ENCODE measurements at places on chromosomes 11 and 22. TPM values are rescaled to one million over a fixed set of nuclear protein-coding genes. Genes with fewer than 3 reads are reported as not detected.
A peak's percentile ranks its signal among the peaks of the same experiment; 100 is the strongest.

GRCh38 chr11:64244966-64245365, 1.8 kb downstream of the PPP1R14B start:
- peak overlapping the region; percentile 96 for H3K4me3 ChIP-seq
- H3K4me1 ChIP-seq, result peaks cover 34% of the 10 kb centered on the region
- H3K36me3 ChIP-seq, result peaks cover 97% of the 10 kb centered on the region
- H3K27ac ChIP-seq, result peak overlapping the region; percentile 82

DNA sequence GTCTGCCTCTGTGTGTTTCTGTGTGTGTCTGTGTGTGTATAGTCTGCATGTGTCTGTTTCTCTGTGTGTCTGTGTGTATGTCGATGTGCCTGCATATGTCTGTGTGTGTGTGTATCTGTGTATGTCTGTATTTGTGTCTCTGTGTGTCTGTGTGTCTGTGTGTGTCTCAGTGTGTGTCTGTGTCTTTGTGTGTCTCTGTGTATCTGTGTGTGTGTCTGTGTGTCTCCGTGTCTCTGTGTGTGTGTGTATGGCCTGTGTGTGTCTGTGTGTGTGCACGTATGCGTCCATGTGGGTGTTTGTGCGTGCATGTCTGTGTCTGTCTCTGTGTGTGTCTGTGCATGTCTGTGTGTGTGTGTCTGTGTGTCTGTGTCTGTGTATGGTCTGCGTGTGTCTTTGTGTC, 439 bp downstream of the SNX32 start:
- no peak overlapping the region for H3K4me3 ChIP-seq
- no peaks in the 10 kb centered on the region for H3K4me1 ChIP-seq
- H3K36me3 ChIP-seq, result no peaks in the 10 kb centered on the region
- H3K27me3 ChIP-seq, result no peaks in the 10 kb centered on the region
- DNase-seq, result no peak

GRCh38 chr11:131353766-131354165, 16.6 kb upstream of the NTM start:
- no peak overlapping the region for H3K4me3 ChIP-seq
- H3K4me1 ChIP-seq, result no peaks in the 10 kb centered on the region
- no peaks in the 10 kb centered on the region for H3K27me3 ChIP-seq
- no peaks in the 10 kb centered on the region for H3K36me3 ChIP-seq
- DNase-seq, result no peak

DNA sequence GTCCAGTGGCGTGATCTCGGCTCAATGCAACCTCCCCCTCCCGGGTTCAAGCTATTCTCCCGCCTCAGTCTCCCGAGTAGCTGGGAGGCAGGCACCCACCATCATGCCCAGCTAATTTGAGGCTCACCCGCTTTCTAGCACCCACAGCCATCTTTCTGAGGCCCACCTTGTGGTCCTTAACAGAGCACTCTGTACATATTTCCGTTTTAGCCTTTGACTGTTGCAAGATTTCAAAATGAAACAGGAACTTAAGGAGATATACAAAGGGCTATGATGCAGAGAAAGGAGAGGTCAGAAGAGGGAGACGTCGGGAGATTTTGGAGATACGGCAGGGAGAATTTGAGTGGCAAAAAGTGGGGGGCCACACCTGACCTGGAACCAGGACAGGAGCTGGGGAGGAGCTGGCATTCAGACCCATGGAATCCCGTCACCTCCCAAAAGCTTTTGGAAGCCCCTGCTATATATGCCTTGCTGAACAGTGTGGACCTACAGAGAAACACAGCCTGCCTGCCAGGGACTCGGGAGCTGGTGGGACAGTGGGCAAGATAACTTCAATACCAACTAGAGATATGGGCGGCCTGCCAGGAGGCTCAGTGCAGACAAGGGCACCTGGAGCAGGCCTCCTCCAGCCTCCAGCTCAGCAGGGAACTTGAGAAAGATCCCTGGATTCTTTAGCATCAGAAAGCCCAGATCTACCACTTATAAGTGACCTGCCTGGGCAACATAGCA, 8.0 kb upstream of the CLCF1 start:
- peak overlapping the region; percentile 51 for H3K27ac ChIP-seq
- peaks cover 20% of the 10 kb centered on the region for H3K36me3 ChIP-seq
- no peak overlapping the region for H3K4me3 ChIP-seq
- no peaks in the 10 kb centered on the region for H3K27me3 ChIP-seq
- DNase-seq, result no peak
- peaks cover 70% of the 10 kb centered on the region for H3K4me1 ChIP-seq

DNA sequence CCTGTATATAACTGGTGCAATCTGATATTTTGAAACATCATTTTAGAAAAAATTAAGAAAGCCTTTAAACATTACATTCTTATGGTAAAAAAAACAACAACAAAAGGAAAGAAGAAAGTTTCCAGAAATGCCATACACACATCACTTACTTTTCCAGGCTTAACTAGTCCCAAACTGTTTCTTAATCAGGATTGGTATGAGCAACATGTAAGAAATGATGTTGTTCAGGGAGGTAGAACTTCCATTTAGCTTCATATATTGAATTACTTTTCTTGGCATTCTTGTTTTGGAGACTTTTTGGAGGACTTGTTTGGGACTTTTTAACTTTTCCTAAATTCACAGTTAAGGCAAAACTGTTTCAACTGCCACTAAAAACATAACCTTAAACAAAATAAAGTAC, 791.5 kb downstream of the METTL15 start:
- H3K27ac ChIP-seq, result no peak overlapping the region
- DNase-seq, result no peak
- no peak overlapping the region for H3K4me3 ChIP-seq
- H3K4me1 ChIP-seq, result peaks cover 15% of the 10 kb centered on the region
- no peaks in the 10 kb centered on the region for H3K27me3 ChIP-seq
- H3K36me3 ChIP-seq, result no peaks in the 10 kb centered on the region

- H3K4me1 ChIP-seq, result no peaks in the 10 kb centered on the region
- H3K27me3 ChIP-seq, result no peaks in the 10 kb centered on the region
- DNase-seq, result no peak
- no peak overlapping the region for H3K4me3 ChIP-seq
Measured at GRCh38 chr11:66523611-66524010, 13.2 kb downstream of the BBS1 start.

DNA sequence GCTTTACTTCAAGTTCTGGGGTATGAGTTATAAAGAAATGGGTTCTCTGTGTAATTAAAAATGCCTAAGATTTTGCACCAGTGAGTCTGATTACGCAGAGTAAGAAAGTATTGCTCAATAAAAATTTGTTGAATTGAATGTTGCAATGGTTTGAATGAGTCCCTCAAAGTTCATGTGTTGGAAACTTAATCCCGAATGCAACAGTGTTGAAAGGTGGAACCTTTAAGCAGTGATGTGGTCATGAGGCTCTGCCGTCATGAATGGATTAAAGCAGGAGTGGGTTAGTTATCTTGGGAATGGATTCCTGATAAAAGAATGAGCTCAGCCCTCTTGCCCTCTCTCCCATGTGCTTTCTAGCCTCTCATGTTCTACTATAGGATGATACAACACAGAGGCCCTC, 52.6 kb upstream of the SESN3 start:
- peaks cover 9% of the 10 kb centered on the region for H3K4me1 ChIP-seq
- H3K36me3 ChIP-seq, result no peaks in the 10 kb centered on the region
- no peaks in the 10 kb centered on the region for H3K27me3 ChIP-seq
- no peak overlapping the region for H3K27ac ChIP-seq

- H3K36me3 ChIP-seq, result no peaks in the 10 kb centered on the region
- H3K27me3 ChIP-seq, result no peaks in the 10 kb centered on the region
- H3K27ac ChIP-seq, result no peak overlapping the region
- DNase-seq, result no peak
- H3K4me3 ChIP-seq, result no peak overlapping the region
Measured at GRCh38 chr22:23514322-23515038, 65.6 kb downstream of the IGLL1 start.

GRCh38 chr11:18468961-18469360, 13.3 kb downstream of the LDHAL6A start:
- no peak overlapping the region for H3K4me3 ChIP-seq
- no peak for DNase-seq
- H3K4me1 ChIP-seq, result no peaks in the 10 kb centered on the region
- no peaks in the 10 kb centered on the region for H3K27me3 ChIP-seq

- no peak overlapping the region for H3K4me3 ChIP-seq
- no peaks in the 10 kb centered on the region for H3K4me1 ChIP-seq
- H3K36me3 ChIP-seq, result no peaks in the 10 kb centered on the region
- H3K27ac ChIP-seq, result no peak overlapping the region
Measured at GRCh38 chr22:47206666-47207218, 444.3 kb downstream of the TBC1D22A start.

- no peak overlapping the region for H3K27ac ChIP-seq
Measured at GRCh38 chr11:112931703-112932102, 29.5 kb upstream of the NCAM1 start.

DNA sequence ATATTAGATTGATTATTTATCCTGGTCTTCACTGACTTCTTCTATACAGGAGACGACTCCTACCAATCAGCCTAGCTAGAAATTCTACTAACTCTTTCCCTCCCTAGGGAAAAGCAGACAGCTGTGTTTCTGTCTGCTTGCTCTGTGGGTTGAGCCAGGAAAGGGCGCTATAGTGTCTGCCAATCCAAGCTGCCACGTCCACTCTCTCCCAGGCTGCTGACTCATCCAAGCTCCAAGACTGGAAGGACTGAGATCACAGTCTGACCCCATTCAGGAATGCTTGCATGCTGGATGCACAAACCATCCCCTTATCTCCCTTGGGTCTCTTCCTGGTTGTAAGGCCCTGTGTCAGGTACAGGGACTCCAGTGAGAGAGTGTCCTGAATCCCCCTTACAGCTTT, 955.6 kb downstream of the OPCML start:
- no peak overlapping the region for H3K27ac ChIP-seq
- H3K27me3 ChIP-seq, result no peaks in the 10 kb centered on the region
- H3K4me3 ChIP-seq, result no peak overlapping the region
- H3K4me1 ChIP-seq, result no peaks in the 10 kb centered on the region
- H3K36me3 ChIP-seq, result no peaks in the 10 kb centered on the region
- DNase-seq, result no peak

DNA sequence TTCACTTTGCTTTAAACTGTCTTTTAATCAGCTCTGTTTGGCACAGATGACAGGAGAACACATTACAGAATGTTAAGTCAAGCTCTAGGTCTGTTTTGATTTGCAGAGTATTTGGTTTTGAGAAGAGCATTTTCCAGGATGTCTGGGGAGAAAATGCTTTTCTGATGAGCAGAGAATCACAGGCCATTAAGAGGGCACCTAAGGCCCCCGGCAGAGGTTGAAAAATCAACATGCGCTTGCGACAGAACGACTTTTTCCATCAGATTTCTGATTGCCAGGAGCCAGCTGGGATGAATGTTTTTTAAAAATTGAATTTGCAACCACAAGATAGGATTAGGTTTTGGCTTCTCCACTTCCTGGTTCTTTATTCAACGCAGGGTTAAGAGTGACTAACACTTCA, 304.5 kb downstream of the JRKL start:
- H3K27ac ChIP-seq, result no peak overlapping the region
- H3K36me3 ChIP-seq, result no peaks in the 10 kb centered on the region
- H3K4me3 ChIP-seq, result no peak overlapping the region
- no peak for DNase-seq
- no peaks in the 10 kb centered on the region for H3K4me1 ChIP-seq

- H3K36me3 ChIP-seq, result no peaks in the 10 kb centered on the region
- no peak overlapping the region for H3K27ac ChIP-seq
- H3K4me3 ChIP-seq, result no peak overlapping the region
- no peak for DNase-seq
Measured at GRCh38 chr22:32511274-32511673, 36.7 kb downstream of the FBXO7 start.

DNA sequence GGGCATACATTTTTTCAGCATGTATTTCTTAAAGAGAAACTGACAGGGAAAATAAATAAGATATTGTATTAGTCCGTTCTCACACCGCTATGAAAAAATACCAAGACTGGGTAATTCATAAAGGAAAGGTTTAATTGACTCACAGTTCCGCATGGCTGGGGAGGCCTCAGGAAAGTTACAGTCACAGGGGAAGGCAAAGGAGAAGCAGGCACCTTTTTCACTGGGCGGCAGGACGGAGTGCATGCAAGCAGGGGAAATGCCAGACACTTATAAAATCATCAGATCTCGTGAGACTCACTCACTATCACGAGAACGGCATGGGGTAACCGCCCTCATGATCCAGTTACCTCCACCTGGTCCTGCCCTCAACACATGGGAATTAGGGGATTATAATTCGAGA, 44.2 kb downstream of the PPFIA1 start:
- no peak overlapping the region for H3K4me3 ChIP-seq
- H3K4me1 ChIP-seq, result peaks cover 20% of the 10 kb centered on the region
- no peak overlapping the region for H3K27ac ChIP-seq
- DNase-seq, result no peak
- H3K36me3 ChIP-seq, result peaks cover 13% of the 10 kb centered on the region
- no peaks in the 10 kb centered on the region for H3K27me3 ChIP-seq

DNA sequence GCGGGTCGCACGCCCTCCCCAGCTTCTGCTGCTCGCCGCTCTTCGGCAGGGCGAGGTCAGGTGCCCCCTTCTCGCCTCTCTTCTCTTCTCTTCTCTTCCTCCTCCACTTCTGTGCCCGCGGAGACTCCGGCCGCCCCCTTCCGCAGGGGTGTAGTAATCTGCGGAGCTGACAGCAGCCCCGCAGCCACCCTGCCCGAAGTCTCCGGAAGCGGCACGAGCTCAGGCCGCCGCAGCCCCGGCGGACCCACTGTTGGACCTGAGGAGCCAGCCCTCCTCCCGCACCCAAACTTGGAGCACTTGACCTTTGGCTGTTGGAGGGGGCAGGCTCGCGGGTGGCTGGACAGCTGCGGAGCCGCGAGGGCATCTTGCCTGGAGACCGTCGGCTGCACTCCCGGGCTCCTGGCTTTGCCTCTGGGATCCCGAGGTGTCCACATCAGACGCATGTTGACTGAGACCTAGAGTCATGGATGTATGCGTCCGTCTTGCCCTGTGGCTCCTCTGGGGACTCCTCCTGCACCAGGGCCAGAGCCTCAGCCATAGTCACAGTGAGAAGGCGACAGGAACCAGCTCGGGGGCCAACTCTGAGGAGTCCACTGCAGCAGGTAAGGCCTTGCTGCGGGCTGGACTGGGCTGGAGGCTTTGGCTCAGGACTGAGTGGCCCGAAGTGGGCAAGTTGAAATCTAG, 486 bp downstream of the STIM1 start:
- H3K27ac ChIP-seq, result peak overlapping the region; percentile 14
- H3K27me3 ChIP-seq, result no peaks in the 10 kb centered on the region
- peaks cover 43% of the 10 kb centered on the region for H3K4me1 ChIP-seq
- peak; percentile 59 for DNase-seq

The MPST gene
- total RNA-seq, result 73.0 TPM

The GDPD4 gene
- not detected for total RNA-seq

The SCGB1A1 gene
- total RNA-seq, result not detected

The MUC6 gene
- total RNA-seq, result 4.6 TPM

The TENM4 gene
- not detected for total RNA-seq

The CBLIF gene
- total RNA-seq, result not detected

The BTBD18 gene
- not detected for total RNA-seq

The PATE2 gene
- not detected for total RNA-seq

The CDC42EP2 gene
- 43.2 TPM for total RNA-seq

The TREH gene
- 0.21 TPM for total RNA-seq

Measured in Calu3 (cell line).